ENCODE measurements at places on chromosomes 2 and 18.
A peak's percentile ranks its signal among the peaks of the same experiment; 100 is the strongest.

DNA sequence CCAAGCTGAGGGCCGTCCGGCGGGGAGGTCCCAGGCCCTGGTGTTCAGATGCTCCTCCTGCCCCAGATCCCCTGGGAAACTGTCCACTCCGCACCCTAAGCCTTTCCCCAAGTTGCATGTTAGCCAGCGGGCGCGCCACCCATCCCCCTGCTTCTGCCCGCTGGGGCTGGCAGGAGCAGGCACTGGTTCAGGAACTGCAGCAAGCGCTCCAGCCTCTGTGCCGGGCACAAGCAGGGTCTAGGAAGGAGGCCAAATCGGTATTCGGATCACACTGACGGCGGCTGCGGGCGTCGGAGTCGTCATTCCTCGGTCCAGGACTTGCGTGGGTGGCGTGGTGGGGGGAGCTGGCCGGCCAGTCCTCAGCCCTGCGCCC, 53.7 kb downstream of the FAM168B start:
- DNase-seq: no peak

DNA sequence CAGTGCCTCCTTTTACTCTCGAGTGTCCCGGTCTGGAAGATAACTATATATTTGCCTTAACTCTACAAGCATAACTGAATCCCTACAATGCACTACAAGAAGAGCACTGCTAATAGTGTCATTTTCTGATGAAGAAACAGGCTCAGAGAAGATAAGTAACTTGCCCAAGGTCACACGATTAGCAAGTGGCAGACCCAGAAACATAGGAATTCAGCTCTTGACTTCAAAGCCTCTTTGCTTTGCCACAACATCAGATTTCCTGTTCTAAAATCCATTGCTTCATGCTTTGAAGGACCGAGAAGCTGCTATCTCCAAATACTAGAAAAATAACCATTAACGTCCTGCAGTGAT, 65.6 kb downstream of the HS1BP3 start:
- no peak for DNase-seq

DNA sequence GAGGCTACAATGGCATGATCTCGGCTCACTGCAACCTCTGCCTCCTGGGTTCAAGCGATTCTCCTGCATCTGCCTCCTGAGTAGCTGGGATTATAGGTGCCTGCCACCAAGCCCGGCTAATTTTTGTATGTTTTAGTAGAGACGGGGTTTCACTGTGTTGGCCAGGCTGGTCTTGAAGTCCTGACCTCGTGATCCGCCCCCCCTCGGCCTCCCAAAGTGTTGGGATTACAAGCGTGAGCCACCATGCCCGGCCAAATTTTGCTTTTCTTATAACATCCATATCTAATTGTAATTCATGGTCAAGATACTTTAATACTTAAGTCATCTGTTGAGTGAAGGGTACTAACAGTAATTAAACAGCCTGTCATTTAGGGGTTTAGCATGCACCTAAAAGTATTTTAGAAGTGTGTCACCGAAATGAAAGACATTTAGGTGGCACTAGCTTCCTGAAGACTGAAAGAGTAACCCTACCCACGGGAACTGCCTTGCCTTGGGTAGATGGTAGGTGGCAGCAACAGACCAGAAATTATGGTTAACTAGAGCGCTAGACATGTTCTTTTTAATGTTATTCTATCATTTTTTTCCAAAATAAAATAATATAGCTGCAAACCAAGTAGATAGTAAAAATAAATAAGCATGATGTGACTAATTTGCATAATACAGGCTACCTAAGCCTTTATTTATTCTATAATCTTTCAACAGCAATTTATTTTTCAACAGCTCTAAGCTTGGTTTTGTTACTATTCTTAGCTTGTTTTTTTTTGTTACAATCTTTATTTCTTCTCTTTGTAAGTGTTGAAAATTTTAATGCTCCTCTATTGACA, 8.6 kb upstream of the ACYP2 start:
- peak; percentile 2 for DNase-seq

- no peak for DNase-seq
These were observed 360.9 kb downstream of the ARL6IP6 start for GRCh38 chr2:153079315-153079714.

- DNase-seq: no peak
These were observed 32.6 kb downstream of the MLPH start for GRCh38 chr2:237519506-237520245.

- DNase-seq: no peak
These were observed 79.7 kb downstream of the PRKCE start for GRCh38 chr2:45731141-45731540.

DNA sequence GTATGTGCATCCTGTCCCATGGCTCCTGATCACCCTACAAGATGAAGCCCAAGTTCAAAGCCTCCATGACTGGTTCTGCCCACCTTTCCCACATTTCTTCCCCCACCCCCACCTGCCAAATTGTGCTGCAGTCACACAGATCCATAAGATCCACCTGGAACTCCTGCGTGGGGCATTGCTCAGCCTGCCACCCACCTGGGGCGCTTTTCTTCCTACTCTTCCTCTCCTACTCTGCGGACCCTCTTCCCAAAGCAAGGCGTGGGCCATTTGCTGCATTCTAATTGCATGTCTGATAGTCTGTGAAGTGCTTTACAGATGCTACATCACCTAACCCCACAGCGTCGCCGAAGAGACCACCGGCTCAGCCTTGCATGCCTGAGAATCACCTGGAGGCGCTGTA, 402.4 kb upstream of the ID2 start:
- DNase-seq: no peak

DNA sequence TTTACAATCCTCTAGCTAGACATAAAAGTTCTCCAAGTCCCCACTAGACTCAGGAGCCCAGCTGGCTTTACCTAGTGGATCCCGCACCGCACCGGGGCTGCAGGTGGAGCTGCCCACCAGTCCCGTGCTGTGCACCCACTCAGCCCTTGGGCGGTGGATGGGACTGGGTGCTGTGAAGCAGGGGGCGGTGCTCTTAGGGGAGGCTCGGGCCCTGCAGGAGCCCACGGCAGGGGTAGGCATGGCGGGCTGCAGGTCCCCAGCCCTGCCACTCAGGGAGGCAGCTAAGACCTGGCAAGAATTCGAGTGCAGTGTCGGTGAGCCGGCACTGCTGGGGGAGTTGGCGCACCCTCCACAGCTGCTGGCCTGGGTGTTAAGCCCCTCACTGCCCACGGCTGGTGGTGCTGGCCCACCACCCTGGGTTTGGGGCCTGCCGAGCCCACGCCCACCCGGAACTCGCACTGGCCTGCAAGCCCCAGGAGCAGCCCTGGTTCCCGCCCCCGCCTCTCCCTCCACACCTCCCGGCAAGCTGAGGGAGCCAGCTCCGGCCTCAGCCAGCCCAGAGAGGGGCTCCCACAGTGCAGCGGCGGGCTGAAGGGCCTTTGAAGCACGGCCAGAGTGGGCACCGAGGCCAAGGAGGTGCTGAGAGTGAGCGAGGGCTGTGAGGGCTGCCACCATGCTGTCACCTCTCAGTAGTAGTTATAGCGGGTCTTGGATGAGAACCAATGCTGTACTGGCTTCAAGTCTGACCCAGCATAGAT, 255.2 kb downstream of the CDH7 start:
- DNase-seq: no peak

GRCh38 chr2:119574108-119574815, 30.0 kb downstream of the CFAP221 start:
- DNase-seq: no peak

DNA sequence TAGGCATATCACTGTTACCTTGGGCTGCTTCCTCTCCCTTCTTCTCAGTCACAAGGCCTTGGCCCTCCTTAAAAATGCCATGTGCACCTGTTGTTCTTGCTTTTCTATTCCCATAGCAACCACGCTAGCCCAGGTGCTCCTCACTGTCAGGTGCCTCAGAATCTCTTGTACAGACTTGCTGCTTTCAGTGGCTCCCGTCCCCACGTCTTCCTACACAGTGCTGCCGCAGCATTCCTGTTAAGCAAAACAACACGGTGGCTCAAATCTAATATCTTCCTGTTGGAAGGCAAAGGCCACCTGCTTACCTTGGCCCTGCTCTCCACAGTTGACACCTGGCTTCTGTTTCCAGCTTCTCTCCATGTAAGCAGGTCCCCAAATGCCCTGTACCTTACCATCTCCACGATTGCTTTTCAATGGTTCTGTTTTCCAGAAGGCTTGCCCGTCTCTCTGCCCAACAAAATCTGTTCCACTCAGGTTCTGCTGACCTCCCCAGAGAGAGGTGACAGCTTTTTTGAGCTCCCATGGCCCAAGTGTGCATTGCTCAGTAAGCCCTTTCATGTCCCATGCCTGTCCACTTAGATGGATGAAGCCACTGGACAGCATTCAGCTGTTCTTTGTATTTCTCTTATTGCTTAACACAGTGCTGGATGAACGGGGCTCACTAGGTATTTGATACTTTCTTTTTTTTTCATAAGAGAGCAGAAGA, 240.4 kb downstream of the PRKCE start:
- DNase-seq: no peak

- no peak for DNase-seq
These were observed 112.5 kb downstream of the EFEMP1 start for GRCh38 chr2:55811048-55811447.

DNA sequence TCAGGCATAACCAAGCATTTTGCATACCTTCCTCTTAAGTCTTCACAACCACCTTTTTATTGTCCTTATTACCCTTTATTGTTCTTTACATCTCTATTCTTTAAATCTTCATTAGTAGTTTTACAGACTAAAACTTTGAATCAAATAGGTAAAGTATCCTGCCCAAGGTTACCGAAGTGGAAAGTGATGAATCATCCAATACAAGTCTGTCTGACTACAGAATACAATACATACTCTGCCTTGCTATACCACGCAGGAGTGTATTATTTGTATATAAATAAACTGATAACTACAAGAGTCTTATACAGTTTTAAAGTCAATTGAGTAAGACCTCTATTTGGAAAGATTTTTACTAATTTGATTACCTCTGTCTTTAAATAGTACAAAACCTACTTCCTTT, 196.0 kb downstream of the ZEB2 start:
- no peak for DNase-seq

DNA sequence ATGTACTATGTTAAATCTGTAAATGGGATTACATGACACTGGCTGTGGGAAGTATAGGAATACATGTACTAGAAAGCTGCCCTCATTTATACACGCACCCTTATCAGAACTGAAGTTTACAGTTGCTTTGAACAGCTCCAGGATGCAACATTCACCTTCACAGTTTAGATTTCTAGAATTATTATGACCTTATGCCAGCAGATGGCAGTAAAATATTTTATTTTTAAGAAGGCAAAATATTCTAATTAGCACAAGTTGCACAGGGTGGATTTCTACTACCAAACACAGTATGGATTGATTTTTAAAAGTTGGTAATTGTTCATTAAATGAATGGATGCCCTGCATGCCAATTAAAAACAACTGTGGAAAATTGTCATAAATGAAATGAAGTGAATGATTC, 670.4 kb downstream of the KCNJ3 start:
- no peak for DNase-seq

- DNase-seq: no peak
These were observed 371.9 kb downstream of the IRS1 start for GRCh38 chr2:226427538-226428307.

DNA sequence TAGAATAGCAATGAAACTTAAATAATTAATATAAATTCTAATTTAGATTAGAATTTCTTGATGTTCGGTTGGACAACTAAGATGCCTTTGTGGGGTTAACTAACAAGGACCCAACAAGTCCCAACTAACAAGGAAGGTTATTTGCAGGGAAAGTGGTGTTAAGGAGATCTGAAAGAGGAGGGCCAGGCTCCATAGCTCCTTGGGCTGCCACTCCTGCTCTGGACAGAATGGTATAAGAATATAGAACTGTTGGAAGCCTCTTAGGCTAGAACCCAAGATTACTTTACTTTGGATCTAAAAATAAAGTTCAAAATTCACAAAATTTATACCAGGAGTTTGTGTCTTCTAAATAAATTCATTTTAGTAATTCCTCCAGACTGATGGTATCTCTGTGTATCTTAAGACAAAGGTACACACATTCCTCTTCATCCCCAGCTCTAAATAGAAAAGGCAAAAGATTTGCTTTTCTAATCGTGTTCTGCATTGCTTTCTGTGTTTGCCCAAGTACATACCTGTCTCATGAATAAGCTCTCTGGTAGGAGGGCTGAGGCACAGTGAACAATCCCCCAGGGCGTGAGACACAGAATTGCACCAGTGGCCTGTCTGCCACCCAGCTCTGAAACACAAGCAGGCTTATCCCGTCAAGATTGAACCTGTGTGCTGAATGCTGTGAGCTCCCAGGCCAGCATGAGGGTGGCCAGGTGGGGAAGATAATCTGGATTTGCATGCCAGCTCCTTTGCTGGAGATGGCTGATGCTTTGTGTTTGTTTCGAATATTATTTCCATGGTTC, 176.0 kb downstream of the ACKR3 start:
- DNase-seq: no peak

- no peak for DNase-seq
These were observed 115.4 kb downstream of the BMPR2 start for GRCh38 chr2:202491514-202491913.

GRCh38 chr2:236566596-236566995, 3.0 kb upstream of the ACKR3 start:
- DNase-seq: no peak

GRCh38 chr2:154133823-154134222, 262.1 kb downstream of the GALNT13 start:
- no peak for DNase-seq

- no peak for DNase-seq
These were observed 30.0 kb downstream of the TBC1D8 start for GRCh38 chr2:101121174-101121573.

DNA sequence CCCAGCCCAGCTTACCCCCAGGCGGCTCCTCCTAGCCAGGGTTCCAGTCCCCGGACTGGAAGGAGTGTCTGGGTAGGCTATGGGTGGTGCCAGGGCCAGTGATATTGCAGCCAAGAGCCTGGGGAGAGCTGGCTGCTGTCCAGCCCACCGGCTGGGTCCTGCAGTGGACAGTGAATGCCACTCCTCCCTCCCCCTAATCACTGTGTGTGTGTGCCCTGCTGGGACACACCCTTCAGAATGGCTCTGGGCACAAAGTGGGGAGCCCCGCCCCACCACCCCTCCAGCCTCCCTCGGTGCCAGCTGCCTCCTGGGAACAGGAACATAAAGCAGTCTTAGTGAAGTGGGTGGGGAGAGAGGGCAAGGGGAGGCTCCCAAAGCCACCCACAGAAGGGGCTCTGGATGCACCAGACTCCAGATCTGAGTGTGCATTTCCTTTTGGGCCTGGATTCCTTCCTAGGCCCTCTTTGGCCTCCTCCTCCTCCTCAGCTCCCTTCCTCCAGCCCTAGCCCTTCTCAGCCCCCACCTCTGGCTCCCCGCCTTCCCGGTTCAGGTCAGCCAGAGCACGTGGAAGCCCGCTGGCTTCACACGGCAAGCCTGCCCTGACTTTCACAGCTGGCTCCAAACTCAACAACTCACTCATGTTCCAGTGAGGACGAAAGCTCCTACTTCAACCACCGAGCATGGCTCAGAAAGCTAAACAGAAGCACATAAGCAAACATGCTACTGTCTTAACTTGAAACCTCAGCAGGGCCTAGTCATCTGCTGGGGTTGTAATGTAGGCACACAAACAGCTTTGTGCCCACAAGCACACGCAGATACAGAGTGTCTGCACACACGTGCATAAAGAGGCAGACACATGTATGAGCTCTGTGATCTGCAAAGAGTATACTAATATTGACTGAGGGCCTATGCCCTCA, 209.2 kb upstream of the SMAD2 start:
- no peak for DNase-seq
